ENCODE measurements at places on chromosomes 16 and 17.

- no peak for DNase-seq
Observed at GRCh38 chr16:26475596-26475995, 591.1 kb upstream of the C16orf82 start.

- no peak for DNase-seq
Observed at GRCh38 chr16:24701521-24701951, 27.9 kb upstream of the TNRC6A start.

DNA sequence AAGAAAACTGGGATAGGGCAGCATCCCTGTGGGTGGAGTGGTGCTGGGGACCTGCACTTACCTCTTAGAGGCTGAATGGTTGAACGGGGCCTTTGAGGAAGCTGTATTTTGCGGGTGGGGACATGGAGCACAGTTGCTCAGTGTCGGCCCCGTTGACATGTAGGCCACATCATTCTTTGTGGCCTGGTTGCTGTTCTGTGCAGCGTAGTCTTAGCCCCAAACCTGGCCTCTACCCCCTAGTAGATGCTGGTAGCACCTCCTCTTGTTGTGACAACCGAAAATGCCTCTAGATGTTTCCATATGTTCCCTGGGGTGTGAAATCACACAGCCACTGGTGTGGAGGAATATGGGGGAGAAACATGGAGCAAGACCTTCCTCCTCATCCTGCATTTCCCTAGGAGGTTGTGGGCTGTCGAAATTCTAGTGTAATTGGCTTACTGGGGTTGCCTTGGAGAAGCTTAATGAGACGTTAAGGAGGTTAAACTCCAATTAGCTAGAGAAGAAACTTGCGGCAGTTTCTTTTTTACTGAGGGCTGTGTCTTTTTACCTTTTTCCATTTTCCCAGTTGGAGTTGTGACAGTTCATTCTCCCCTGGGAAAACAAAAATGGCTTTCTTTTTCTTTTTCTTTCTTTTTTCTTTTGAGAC lies 9.4 kb downstream of the ABCC1 start:
- no peak for DNase-seq

DNA sequence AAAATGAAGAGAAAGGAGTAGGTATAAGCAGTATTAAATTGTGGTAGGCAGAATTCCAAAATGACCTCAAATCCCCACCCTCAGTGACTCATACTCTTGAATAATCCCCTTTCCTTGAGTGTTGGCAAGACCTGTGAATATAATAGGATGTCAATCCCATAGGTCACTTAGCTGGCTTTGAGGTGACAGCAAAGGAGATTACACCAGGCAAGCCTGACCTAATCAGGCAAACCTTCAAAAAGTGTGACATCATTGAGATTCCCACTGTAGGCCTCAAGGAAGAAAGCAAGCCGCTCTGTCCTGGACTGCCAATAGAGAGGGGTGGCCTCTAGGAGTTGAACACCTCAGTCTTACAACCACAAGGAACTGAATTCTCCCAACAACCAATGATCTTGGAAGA lies 535.2 kb downstream of the RBFOX1 start:
- no peak for DNase-seq

- DNase-seq = no peak
Observed at GRCh38 chr16:1443403-1443973, 868 bp downstream of the CCDC154 start.
